ENCODE measurements at places on chromosomes 1 and 21.

DNA sequence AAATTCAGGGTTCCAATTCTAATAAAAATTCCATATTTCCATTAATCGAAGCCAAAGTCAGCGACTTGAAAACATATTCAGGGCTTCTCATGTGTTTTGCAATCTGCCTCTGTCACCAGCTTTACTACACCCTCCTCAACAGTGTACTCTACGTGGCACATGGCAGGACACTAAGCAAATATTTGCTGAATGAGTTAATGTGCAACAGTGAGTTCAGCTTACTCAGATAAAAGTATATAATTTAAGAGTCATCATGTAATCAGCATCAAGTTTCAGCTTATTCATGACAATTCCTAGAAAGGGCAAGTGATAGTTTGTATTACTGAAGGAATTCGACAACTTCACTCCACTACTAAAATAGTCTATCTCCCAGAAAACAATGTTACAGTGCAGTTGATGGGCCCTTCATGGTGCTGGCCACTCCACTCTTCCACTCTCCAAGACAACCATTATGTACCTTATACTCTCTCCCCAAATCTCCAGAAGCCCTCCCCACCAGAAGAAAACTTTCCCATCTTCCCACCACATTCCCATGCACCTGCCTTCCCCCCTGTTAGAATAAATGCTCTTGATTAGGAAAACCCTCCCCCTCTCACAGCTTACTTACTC is 97.3 kb downstream of the TTLL7 start:
- DNase-seq: no peak

DNA sequence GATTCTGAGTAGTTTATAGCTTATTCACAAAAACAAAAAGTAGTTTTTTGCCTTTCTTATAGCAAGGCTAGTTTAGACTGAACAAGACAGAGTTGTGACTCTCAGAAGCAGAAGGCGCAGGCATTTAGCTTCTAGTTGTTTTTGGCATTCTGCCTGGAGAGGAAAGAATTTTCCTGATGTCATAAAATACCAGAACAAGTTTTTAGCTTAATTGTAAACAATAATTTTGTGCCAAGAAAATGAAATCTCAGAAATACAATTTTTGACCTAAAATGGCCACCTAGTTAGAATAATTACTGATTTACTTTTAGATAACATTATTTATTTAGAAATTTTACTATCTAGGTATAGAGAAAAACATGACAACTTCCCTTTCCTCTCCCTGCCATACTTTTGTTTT is 1.0 kb downstream of the DNAJB4 start:
- no peak for DNase-seq

- DNase-seq: no peak
Observed at GRCh38 chr1:199010933-199011332, 372.1 kb downstream of the PTPRC start.

DNA sequence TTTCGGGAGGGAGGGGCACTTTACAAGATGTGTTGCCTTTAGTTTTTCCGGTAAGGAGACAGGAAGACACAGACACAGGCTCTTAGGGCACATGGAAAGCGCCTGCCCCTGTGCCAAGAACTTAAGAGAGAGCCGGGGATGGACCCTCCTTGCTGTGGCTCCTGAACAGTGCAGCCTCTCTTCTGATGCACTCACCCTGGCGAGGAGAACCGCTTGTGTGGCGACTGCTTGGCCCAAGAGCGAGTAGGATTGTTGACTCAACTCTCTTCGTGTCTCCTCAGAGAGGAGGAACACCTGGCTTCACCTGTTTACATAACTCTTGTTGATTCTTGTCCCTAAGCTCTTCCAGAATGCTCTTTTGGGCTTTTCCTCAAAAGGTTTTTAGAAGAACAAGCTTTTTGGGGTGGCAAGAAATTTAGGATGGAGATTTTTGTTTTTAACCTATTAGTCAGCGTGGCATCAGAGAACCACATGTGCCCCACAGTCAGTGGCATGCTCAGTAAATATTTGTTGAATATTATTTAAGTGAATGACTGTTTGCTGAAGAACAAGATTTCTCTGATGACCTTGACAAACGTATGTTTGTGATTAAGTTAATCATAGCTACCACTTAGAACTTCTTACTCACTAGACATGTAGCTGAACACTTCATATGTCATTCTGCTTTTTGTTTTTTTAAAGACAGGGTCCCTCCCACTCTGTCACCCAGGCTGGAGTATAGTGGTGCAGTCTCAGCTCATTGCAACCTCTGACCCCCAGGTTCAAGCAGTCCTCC is 60.6 kb downstream of the NFIA start:
- DNase-seq: no peak

DNA sequence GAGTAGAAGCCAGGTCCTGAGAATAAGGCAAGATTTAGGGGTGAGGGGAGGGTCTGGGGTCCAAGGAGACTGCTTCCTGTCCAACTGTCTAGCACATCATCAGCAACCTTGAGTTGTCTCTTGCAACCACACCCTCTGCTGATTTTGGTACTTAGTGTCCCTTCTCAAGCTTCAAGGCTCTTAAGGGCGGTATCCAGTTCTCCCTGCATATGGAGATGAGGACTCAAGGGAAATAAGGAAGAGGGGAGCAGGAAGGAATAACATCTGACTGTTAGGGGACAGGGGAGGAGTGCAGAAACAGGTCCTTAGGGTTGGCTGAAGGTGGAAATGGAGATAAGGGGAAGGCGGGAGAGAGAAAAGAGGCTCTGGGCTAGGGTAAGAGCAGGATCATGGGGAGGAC is 12.3 kb downstream of the MYOG start:
- DNase-seq: no peak

- DNase-seq: no peak
Observed at GRCh38 chr1:113456967-113457366, 66.7 kb downstream of the MAGI3 start.

DNA sequence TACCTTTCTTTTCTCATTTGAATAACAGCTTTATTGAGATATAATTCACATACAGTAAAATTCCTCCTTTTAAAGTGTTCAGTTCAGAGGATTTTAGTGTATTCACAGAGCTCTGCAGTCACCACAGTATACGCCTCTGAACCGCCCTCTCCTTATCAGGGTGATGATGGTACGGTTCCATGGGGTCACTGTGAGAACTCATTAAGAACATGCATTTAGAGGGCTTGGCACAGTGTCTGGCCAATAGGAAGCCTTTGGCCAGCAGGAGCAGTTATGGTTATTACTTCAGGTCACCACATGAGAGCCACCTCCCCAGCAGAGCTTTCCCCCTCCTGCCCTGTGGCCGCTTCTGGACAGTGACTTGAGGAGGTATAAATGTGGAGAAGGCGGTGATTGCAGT is 27.3 kb downstream of the KCNQ4 start:
- DNase-seq: no peak

- no peak for DNase-seq
Observed at GRCh38 chr1:19664453-19665185, at the start of gene HTR6. Gene HTR6, plus strand, starts transcription at chr1:19664875. Its CDS starts 879 bp downstream, at chr1:19665754.

GRCh38 chr1:26145041-26145959 is 13.6 kb upstream of the FAM110D start:
- no peak for DNase-seq

DNA sequence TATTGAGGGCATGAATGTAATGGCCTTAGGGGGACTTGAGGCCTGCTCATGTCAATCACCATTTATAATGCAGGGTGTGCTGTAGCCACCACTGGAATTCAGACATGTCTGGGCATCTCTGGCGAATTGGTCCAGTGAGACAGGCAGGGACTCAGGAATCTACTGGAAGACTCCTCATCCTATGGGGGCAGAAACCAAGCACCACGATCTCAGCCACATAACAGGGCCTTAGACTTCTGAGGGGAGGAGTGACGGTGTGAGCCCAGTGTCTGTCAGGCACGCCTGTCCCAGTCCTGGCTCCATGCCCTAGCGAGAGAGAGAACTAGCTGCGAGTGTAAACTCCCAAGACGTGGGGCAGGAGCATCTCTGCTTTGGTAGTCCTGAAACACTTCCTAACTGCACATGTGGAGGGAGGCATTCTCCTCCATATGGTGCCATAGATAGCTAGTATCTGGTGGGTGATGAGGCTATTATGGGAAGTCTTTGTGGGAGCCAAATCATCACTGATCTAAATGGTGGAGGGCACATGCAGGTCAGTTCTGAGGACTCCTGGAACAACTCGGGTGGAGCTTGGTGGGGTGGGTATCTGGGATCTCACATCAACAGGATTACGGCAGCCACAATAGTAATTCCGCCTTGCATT is 29.8 kb upstream of the KIAA0040 start:
- DNase-seq: no peak

DNA sequence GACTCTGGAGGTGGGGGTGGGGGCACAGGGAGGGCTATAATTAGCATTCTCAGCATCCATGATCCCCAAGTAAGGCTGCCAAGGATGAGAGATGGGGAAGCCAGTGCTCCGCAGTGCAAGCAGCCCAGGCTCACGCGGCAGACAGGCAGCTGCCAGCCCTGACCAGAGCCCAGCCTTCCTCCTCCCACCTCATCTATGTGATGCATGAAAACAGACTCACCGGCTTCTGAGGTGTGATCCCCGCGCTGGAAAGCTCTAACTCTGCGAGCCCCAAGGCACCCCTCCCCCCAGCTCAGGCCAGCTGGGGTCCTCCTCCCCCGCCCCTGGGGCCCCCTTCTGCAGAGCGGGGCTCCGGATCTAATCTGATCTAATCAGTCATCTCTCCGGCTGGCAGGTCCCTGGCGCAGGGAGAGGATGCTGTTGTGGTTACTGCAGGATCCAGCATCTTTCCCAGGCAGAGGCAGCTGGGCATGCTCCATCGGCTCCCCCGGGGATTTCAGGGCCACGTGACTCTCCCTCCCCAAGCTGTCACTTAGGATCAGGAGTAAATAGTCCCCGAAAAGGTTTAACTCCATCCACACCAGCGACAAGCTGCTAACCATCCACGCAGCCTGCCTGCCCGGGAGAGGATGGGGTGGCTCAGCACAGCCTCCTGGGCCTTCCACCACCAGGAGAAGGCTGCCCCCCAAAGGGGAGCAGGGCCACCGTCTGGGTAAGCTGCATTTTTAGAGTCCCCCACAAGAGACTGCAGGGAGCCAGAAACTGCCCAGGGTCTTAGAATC is at the start of gene PLEKHA6:
Gene PLEKHA6, minus strand, starts transcription at position 456 of the 782 bp plus-strand sequence. CDS start 86,202 bp downstream, outside the sequence.
- no peak for DNase-seq

GRCh38 chr1:91172541-91172940 is 150.7 kb upstream of the ZNF644 start:
- DNase-seq: no peak

DNA sequence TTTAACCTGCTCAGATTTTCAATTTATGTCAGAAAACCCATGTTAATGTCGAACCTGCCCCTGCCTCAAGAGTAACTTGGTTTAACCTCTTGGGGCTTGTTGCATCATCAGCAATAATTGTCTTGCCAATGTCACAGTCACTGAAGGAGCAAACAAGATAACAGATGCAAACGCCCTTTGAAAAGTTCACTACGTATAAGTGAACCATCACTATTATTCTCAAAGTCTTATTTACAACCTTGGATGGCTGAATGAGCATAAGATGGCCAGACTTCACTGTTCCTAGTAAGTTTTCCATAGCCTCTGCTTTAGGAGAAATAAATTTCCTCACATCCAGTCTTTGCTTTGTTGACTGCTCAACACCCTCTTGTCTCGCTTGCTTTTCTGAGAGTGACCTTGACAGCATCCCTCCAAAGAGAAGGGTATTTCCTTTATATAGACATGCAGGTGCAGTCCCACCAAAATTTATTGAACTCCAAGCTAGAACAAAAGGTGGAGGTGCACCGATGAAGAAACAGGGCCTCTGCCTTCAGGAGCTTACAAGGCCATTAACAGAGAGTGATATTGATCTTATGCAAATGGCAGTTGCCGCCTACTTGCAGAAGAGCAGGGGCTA is 749 bp upstream of the LRIG2 start:
- DNase-seq: no peak

- DNase-seq: no peak
Observed at GRCh38 chr1:166166329-166166697, 488 bp downstream of the FAM78B start.

GRCh38 chr1:154290921-154291320 is 18.5 kb downstream of the HAX1 start:
- no peak for DNase-seq

- DNase-seq: no peak
Observed at GRCh38 chr1:91798241-91798648, 87.7 kb downstream of the TGFBR3 start.

DNA sequence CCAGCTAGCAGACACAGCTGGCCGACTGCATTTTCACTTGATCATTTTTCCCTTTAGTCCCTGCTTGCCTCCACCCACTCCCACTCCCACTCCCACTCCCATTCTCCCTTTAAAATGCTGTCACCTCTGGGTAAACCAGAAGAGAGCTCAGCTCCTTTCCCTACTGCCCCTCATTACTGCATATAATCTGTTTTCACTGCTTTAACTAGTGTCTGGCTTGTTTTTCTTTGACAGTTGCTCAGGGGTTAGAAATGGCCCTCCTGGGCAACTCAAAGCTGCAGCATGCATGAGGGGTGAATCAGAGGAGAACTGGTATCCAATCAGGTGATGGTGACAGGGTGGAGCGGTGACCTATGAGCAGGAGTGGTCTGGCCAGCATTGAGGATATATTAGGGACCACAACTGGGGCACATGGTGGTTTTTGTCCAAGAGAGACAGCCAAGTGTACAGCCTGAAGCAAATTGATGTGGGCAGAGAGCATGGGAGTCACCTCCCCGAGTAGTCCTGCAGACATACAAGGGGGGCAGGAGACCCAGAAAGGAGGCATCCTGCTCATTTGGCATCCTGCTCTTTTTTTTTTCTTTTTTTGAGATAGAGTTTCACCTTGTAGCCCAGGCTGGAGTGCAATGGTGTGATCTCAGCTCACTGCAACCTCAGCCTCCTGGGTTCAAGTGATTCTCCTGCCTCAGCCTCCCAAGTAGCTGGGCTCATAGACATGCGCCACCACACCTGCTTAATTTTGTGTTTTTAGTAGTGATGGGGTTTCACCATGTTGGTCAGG is 42.6 kb upstream of the SRSF10 start:
- no peak for DNase-seq

DNA sequence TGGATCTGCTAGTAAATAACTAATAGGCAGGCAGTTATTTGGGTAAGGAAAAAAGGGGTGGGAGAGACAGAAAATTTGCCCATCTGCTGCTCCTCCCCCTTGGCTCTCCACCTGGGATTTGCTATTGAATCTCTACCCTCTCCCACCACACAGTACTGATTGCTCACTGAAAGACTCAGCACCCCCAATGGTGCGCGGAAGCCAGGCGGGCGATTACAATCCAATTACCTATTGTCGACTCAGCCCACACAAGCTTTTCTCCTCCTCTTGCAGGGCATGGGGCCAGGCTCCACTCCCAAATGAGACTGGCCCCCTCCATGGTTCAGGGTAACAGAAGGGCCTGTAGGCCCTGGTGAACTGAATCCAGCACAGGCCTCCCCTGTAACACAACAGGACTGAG is 2.7 kb upstream of the HMGN2 start:
- DNase-seq: no peak

DNA sequence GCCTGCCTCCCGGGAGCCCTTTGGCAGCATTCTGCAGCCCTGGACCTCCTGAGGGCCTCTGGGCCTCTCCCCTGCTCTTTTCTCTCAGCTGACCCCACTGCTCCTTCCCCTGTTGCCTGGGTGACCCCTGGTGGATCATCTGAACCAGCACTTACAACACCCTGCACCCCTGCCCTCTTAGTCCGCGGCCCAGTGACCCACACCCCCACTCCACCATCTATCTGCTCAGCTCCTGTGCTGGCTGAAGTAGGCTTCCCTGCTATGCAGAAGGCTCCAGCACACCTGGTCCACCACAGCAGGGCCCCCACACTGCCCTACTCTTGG is 74.0 kb downstream of the DMRTA2 start:
- DNase-seq: no peak
